ENCODE measurements at places on chromosomes 3 and 15. TPM values are rescaled to one million over a fixed set of nuclear protein-coding genes. Genes with fewer than 3 reads are reported as not detected.
A peak's percentile ranks its signal among the peaks of the same experiment; 100 is the strongest.

- DNase-seq: peak; percentile 76
Observed at GRCh38 chr3:10224794-10225665, 23.2 kb upstream of the TATDN2 start.

GRCh38 chr15:66803182-66803729, 101.2 kb downstream of the SMAD6 start:
- DNase-seq: no peak

DNA sequence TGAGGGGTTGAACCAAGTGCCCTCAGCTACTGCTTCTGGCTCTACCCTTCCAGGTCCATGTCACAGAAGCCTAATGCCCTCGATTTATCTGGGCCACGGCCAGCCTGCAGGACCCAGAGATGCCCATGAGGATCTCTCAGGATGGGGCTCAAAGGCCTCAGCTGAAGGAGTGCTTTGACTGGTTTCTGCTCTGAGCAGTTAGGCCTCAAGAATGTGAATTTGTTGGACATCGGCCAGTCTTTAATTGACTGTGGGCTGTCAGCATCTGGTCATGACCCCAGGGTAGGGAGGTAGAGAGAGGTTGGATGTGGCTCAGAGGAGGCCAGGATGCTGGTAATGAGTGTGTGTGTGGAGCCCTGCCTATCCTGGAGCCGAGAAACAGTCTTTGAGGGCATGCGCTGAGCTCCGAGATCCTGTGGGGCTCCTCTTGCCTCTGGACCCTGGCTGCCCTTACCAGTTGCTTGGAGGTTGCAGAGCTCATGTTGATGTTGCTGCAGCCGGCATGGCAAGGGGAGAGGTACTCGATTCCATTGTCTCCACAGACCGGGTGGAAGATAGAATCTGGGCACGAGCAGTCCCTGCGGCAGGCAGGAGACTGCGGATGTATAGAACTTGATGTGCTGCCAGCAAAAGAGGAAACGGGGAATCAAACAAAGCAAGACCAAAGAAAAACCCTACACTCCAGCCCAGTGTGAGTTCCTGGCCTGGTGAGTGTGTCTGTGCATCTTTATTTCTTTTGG, 49.1 kb upstream of the RAB6B start:
- DNase-seq: no peak

DNA sequence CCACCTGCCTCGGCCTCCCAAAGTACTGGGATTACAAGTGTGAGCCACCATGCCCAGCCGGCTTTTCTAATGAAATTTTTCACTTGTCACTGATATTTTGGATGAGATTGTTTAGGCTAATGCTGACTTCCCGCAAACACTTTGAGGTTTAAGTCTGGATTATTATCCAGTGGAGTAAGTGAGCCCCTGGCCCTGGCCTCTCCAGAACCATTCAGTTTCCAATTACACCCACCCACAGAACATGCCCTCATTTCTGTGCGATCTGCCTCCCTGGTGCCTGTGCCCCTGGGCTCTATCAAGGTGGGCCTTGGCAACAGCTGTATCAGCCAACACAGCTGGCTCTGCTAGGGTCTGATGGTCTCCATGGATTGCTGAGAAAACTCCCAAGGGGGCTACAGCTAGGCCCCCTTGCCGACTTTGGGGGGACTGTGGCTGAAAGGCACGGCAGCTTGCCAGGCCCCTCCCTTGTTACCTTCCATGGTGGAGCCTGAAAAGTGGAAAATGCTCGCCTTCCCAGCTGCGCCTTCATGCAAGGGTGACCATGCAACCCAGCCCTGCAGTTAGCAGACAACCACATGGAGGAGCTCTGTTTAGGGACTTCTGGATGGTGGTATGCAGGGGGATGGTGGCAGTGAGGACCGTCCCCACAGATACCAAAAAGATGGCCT, 288.9 kb downstream of the FAM43A start:
- DNase-seq: no peak

Gene CYP1A1
- total RNA-seq: 2.6 TPM

- DNase-seq: no peak
Observed at GRCh38 chr15:63489352-63489751, 15.0 kb upstream of the USP3 start.

GRCh38 chr15:60414016-60414682, 16.4 kb upstream of the ANXA2 start:
- no peak for DNase-seq

- no peak for DNase-seq
Observed at GRCh38 chr3:12442654-12443501, 41.4 kb upstream of the TSEN2 start.

Gene CYP19A1
- total RNA-seq: not detected

- no peak for DNase-seq
Observed at GRCh38 chr3:106691476-106691875, 685.8 kb upstream of the CCDC54 start.
